Activated CD8-positive, alpha-beta memory T cell treated with anti-CD3 and anti-CD28 coated beads for 1 hour (primary cell): ENCODE measurements at places on chromosomes 4 and X.

DNA sequence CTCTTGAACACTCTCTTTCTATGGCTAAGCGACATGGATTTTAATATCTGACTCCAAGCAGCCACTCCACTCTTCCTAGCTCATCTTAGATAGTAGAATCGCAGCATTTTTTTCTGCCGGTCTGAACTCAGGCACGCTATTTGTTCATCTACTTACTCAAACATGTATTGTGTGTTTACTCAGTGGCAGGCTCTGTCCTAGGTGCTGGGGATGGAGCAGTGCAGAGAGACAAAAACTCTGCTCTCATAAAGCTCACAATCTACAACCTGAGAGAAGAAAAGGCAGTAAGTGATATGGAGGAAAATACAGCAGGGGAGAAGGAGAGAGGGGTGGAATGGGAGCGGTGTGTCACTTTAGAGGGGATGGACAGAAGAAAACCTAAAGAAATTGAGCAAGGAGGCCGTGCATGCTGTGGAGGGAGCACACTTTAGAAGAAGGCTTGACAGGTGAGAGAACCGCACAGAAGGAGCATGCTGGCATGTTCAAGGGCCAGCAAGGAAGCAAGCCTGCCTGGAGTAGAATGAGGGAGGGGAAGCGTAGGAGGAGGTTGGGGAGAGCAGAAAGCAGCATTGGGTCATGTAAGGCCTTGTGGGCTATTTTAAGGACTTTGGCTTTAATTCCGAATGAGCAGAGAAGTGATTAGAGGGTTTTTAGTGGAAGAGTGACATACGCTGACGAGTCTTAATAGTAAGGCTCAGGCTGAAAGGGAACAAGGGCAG lies 132.0 kb downstream of the ANK2 start:
- no peak for DNase-seq

GRCh38 chr4:42497142-42497910 lies 100.0 kb downstream of the SHISA3 start:
- no peak for DNase-seq

- DNase-seq, result no peak
Measured at GRCh38 chrX:103941201-103941975, 21.0 kb upstream of the TMSB15B start.

GRCh38 chr4:168248176-168248710 lies 70.3 kb downstream of the DDX60 start:
- DNase-seq, result no peak

DNA sequence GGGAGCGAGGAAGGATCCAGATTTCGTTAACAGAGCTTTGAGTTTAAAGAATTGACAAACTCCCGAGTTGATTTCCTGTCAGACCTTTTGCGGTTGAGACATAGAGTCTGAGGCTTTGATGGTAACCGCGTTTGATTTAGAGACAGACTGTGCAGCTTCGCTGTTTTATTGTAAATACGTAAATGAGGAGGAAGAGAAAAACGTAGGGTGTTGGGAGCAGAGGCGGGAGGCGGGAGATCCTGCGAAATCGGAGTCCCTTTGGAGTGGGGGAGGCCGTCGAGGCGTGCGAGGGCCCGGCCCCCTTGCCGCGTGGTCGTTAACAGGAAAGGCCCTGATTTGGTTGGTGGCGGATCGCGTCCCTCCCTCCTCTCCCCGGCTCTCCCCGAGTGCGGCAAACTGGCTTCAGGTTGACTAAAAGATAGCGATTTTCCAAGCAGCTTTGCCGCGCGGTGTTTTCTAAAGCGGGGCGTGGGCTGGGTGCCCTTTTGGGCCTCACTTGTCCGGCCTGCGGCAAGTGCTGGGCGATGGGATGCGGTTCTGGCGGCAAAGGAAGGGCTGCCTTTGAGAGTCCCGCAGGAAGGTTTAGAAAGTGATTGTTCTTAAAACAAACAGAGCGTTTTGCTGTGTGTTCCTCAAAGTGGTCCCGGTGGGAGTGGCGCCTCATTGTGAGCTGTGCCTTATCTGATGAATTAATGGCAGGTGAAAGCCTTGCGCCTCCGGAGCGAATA lies 857 bp downstream of the SCML1 start:
- peak; percentile 11 for DNase-seq

GRCh38 chr4:107552306-107552705 lies 167.7 kb downstream of the PAPSS1 start:
- DNase-seq, result no peak

DNA sequence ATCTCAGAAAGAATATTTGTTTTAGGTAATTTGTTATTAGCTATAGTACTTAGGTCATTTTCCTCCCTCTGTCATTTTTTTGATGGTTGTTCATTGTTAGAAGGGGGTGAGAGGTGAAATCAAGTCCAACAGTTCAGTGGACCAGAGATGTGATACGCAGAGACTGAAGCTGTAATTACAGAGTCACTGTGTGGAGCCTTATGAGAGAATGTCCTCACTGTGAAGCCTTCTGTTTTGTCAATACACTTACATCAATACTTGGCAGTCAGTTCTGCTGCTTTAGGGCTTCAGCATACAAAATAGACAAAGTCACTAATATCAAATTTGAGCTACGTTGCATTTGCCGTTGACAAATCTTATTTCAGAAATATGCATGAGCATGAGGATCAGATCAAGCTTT lies 692.5 kb downstream of the C4orf33 start:
- DNase-seq, result no peak

- no peak for DNase-seq
Measured at GRCh38 chrX:16892504-16893362, 22.6 kb upstream of the RBBP7 start.

DNA sequence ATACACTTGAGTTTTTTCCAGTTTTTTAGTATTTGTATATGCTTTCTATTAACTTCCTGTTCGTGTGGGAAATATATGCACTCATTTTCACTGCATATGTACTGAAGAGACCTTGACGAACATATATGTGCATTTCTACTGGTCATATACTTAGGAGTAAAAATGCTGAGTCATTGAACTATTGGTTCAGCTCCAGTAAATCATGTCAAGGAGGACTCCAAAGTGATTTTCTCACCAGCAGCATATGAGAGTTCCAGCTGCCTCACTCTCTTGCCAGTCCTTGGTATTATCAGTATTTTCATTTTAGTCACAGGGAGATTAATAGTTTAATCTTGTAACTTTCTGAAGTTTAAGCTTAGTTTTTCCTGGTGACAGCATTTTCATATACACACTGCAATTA lies 2750.2 kb downstream of the ARAP2 start:
- no peak for DNase-seq

- no peak for DNase-seq
Measured at GRCh38 chr4:165788686-165789463, 84.2 kb upstream of the TLL1 start.

DNA sequence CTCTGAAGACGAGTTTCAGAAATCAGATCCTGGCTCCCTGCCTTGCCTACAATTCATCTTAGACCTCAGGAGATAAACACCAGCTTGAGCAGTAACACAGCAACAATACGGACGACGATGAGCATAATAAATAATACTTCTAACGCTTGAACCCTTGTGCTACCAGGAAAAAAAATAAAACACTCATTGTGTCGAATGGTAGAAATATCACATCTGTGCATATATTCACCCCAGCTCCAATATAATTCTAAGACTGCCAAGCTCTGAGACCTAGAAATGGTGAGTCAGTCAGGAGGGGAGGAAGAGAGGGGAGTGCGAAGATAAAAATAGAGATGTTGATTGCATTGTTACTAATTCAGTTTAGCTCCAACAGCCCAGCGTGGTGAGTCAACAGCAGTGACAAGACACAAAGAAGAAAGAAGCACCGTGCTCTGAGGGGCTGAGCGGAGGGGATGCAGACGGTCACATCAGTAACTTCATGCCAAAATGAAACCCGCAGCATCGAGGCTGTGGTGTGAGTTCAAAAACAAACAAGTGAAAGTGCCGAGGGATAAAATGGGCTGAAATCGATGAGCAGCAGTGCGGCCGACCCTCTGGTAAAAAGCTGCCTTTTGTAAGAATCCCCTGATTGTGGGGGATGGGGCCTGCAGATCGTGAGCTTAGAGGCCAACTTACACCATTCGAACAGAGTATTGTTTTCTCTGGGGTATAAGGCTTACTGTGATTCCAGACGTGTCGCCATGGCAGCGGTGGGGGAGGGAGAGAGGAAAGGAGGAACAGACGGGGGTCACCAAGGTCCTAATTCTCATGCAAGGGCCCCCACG lies 150.4 kb downstream of the MGST2 start:
- DNase-seq, result no peak

GRCh38 chr4:174559894-174560293 lies 37.6 kb upstream of the HPGD start:
- DNase-seq, result no peak

- DNase-seq, result no peak
Measured at GRCh38 chr4:74004668-74005067, 6.2 kb upstream of the CXCL5 start.

GRCh38 chr4:161650812-161651211 lies 513.0 kb downstream of the FSTL5 start:
- DNase-seq, result no peak

GRCh38 chrX:54745676-54746075 lies 52.4 kb downstream of the ITIH6 start:
- DNase-seq, result no peak

DNA sequence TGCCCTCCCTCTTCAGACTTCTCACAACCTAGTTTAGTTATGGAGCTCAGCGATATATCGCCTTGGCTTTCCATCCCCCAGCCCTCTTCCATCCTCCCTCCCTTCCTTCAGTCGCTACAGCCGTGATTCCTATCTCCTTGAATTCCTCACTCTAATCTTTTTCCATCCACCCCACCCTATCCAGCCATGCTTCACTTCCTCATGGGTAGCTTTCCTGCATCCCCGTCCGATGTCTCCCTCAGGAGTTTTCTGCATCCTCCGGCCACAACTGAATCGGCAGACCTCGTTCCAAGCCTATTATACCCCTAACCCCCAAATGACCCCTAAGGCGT lies 456 bp downstream of the SNX12 start:
- no peak for DNase-seq

- DNase-seq, result no peak
Measured at GRCh38 chrX:21959362-21960051, 19.0 kb downstream of the SMS start.

GRCh38 chr4:26252349-26253025 lies 68.3 kb upstream of the RBPJ start:
- no peak for DNase-seq

GRCh38 chr4:38644201-38644600 lies 19.8 kb upstream of the KLF3 start:
- DNase-seq, result no peak

GRCh38 chr4:86927843-86928395 lies 6.9 kb upstream of the AFF1 start:
- DNase-seq, result no peak

- no peak for DNase-seq
Measured at GRCh38 chr4:78534286-78534955, 17.1 kb upstream of the ANXA3 start.

DNA sequence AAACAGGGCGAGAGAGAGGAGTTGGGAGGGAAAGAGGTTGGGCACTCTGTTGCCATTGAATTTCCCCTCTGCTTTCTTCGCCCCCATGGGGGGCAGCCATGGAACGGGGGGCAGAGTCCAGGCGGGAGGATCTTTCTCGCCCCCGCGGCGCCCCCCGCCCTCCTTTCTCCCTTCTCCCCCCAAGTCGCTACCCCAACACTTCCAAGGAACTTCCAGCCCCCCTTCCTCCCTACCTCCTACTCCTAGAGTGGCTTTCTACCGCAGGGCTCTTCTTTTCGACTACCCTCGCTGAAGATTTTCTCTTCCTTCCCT lies 594 bp upstream of the STAG2 start:
- no peak for DNase-seq

DNA sequence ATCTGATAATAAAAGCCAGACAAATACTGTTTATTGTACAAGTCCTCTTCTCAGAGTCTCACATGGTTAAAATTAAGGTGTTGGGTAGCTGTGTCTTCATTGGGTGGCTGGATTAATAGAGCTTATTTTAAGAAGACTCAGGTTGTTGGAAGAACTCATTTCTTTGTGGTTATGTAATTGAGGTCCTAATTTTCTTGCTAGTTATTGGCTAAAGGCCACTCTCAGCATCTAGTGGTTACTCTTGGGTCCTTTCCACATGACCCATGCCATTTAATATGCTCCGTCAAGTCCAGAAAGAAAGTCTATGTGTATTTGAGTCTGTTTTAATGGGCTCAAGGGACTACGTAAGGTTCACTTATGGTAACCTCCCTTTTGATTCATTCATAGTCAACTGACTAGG lies 1668.6 kb upstream of the AGA start:
- no peak for DNase-seq

- no peak for DNase-seq
Measured at GRCh38 chr4:172698256-172698655, 470.4 kb upstream of the GALNT7 start.

DNA sequence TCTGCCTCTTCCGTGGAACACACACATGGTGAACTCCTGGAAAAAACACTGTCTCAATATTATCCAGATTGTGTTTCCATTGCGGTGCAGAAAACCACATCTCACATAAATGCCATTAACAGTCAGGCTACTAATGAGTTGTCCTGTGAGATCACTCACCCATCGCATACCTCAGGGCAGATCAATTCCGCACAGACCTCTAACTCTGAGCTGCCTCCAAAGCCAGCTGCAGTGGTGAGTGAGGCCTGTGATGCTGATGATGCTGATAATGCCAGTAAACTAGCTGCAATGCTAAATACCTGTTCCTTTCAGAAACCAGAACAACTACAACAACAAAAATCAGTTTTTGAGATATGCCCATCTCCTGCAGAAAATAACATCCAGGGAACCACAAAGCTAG lies 87.9 kb downstream of the TET2 start:
- DNase-seq, result no peak

GRCh38 chr4:54085284-54085683 lies 14.7 kb upstream of the GSX2 start:
- no peak for DNase-seq

DNA sequence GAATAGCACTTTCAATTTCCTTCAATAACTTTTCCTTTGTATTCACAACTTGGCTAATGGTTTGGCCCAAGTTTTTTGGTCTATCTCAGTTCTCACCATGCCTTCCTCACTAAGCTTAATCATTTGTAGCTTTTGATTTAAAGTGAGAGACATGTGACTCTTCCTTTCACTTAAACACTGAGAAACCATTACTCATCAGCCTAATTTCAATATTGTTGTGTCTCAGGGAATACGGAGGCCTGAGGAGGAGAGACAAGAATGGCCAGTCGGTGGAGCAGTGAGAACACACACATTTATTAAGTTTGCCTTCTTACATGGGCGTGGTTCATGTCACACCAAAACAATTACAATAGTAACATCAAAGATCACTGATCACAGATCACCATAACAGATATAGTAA lies 56.7 kb downstream of the TSPAN5 start:
- no peak for DNase-seq

DNA sequence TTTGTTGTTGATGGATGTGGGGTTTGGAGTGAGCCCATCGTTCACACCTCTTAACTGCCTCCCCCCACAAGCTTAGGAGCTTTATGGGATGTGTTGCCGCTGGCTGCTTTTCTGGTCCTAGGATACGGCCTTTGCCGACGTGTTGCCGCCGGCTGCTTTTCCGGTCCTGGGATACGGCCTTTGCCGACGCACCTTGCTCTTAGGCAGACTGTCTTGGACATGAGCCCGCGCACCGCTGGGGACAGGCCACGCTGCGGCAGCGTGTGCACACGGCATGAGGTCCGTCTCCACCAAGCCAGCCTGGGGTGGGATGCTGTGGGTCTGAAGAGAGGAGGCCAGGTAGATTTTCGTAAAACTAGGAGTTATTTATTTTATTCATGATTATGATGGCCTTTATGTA lies 14.2 kb downstream of the RGS12 start:
- no peak for DNase-seq
